ENCODE measurements at places on chromosomes 1 and 21.

- no peak for DNase-seq
These were observed 216.1 kb downstream of the NUF2 start for GRCh38 chr1:163537809-163538208.

DNA sequence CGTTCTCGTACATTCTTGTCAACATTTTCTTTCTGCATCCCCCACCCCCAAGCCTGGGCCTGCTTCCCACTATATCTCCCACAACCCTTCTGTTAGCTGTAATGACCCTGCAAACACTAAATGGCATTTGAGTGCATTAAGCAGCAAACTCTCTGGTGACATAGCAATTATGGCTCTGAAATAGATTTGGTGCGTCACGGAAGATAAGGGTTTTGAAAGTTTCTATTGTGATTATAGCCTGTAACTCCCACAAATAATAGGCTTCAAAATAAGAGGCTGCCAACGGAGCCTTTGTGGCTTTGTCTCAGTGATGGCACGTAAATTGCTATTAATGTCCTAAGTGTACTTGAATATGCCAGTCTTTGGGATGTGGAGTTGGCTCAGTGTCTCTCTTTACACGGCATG is 277.6 kb downstream of the PBX1 start:
- no peak for DNase-seq

DNA sequence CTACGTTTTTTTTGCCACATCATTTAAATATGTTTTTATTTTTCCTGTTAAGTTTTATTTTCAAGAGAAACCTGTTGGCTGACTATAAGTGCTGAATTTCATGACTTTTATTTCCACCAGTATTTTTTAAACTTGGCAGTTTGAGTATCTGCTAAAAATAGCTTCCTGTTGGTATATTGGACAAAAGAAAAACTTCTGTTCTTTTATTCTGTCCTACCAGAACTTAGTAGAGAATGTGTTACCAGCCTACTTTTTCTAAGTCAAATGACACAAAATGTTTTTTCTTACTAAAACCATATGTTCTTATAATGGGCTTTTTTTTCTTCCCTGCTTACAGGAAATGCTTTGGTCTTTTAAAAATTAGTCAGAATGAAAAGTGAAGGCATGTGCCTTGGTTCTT is 7.6 kb downstream of the DR1 start:
- DNase-seq, result no peak

DNA sequence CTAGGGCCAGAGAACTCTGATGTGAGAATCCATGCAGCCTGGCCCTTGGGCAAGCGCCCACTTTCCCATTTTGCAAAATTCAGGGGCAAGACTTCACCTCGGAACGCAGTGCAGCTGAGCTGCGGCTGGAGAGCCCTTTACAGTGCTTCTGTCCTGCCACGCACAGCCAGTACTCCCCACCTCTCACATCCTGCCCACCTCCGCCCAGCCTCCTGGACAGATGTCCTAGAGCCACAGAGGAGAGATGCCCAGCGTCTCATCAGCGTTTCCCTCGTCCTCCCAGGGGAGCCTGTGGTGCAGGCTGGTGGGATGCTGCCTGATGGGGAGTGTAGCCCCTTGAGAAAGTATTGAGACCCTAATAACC is 29.6 kb downstream of the RUNX3 start:
- no peak for DNase-seq

- DNase-seq, result no peak
These were observed 199.4 kb upstream of the HMCN1 start for GRCh38 chr1:185534801-185535200.

- DNase-seq, result no peak
These were observed 344.4 kb upstream of the ESRRG start for GRCh38 chr1:217067642-217068041.

DNA sequence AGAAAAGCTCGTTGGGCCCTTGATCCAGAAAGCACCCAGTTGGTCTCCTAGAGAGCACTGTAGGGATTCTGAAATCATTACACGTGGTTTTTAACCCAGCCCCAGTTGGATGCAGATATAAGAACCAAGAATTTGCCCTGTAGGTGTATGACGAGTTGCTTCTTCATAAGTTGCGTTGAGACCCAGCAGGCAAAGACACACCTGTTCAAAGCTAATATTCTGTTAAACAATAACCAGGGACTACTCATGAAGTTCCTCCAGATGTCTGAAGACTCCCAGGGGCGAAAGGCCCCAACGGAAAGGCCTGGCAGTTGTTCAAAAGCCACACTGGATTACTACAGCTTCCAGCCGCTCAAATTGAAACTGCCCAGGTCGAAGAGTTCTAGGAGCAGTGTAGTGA is 88.6 kb upstream of the HNRNPU start:
- no peak for DNase-seq

- DNase-seq, result no peak
These were observed 5.8 kb downstream of the HMCN1 start for GRCh38 chr1:185739967-185740366.

- DNase-seq, result no peak
These were observed 9.5 kb downstream of the WNT4 start for GRCh38 chr1:22133247-22133930.

DNA sequence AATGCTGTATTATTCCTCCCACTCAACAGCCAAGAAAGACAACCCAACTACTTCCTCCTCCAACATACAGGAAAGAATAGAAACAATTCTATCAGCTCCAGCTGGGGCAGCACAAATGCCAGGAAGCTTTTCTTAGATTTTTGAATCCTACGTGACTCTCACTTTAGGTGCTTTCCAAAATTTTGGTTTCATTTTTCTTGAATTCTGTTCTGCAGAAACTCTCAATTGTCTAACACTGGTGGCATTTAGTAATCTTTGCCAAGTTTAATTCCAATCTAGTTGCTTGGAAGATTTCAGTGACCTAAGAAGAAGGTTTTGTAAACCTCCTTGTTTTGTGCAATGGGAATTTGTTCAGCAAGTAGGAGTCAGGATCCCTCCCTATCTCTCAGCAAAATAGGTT is 37.1 kb upstream of the DOCK7 start:
- DNase-seq, result no peak

All from epithelial cell of proximal tubule (primary cell).